ENCODE measurements at places on chromosomes 2 and 18. TPM values are rescaled to one million over a fixed set of nuclear protein-coding genes. Genes with fewer than 3 reads are reported as not detected.

The TNFAIP6 gene
- 32.4 TPM for total RNA-seq

The MREG gene
- total RNA-seq: 0.32 TPM

The CYP1B1 gene
- 177 TPM for total RNA-seq

The AMER3 gene
- total RNA-seq: not detected

The RESP18 gene
- not detected for total RNA-seq

The UCN gene
- total RNA-seq: 1.0 TPM

The FAM237A gene
- not detected for total RNA-seq

The CCBE1 gene
- 34.5 TPM for total RNA-seq

The SH3RF3 gene
- 21.8 TPM for total RNA-seq

The PIEZO2 gene
- 25.4 TPM for total RNA-seq

The ERBB4 gene
- not detected for total RNA-seq

Measured in epithelial cell of alveolus of lung (primary cell).